ENCODE measurements at places on chromosomes 3 and 15.

DNA sequence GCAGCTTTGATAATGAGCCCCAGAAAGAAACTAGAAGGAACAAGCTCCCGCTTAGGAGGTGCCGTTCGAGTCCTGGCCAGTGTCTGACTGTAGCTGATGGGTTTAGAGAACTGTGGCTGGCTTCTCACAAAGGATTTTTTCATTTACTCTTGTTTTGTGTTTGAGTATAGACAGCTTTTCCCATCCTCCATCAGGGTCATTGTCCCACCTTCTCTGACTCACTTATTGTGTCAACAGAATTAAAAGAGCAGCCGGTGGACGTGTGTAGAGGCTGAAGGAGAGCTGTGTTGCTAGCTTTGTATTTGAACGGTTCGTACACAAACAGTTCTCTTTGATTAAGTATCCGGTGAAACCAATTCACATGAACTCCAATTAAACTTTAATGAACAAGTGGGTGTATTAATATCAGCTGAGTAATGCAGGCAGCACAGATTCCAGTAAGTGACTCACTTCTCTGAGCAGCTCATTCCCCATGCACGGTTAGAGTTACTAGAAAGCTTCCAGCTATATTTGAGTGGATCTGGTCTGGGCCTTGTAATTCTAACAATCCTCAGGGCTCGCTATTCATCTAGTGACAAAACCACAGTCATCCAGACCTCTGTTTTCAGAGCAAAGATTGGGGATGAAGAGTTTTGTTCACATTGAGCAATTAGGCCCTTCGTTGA, 141.0 kb downstream of the LPP start:
- no peak for DNase-seq

DNA sequence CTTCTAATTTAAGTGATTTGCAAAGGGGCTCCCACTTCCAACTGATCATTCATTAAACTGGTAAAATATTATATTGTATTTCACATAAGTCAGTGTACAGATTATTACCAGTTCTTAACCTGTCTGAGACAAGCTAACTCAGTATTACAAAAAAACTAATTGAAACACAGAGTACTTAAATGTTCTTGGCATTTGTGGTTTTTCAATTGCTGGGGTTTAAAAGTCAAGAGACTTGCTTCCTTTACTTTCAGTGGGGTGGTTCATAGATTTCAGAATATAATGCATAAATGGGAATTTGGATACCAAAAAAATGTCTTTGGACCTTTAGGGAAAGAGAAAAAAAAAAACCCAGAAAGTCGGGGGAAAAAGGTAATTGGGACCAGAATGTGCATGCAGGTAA, 85.0 kb downstream of the ATP10A start:
- no peak for DNase-seq

DNA sequence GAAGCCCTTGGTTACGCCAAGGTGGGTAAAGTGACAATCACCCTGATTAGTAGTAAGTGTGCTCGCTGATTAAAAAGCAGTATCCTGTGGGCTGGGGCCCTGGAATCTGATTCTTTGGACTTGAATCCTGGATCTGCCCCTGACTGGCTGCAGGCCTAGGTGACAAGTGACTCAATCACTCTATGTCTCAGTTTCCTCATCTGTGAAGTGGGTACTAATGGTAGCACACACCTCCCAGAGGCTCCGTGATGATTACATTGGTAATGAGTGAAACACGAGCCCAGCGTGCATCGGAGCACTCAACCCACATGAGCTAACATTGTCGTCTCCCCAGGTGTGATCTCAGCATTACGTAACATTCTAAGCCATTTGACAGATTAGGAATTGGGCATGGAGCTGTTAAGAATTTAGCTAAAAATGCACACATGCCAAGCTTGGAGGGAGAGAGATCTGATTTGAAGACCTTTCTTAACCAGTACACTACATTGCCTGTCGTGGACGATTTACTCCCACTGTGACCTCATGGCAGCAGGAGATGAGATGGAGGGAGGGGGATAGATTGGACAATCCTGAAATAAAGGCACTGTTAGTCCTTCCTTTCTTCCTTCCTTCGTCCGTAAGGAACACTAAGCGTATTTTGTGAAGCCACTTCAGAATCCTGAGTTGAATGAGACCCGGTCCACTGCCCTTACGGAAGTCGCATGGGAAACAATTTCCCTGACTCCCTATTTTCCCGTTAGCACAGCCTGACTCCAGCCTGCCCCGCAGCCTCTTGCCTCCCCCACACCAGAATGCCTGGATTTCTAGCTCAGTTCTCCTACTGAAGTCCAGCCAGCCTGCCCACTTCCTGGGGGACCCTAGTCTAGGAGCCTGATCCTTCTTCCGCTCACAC, 32.1 kb downstream of the MGLL start:
- DNase-seq, result no peak

DNA sequence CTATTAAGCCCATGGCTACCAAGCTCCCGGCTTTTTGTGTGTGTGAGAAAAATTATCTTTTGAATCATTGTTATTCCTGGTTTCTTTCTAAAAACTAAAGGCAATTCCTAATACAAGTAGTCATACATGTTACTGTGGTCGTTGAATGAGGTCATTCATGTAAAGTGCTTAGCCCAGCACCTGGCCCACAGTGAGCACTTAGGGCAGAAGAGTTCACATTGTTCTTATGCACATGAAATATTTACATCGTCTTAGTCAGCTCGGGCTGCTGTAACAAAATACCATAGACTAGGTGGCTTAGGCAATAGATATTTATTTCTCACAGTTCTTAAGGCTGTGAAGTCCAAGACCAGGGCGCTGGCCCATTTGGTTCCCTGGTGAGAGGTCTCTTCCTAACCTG, 216.1 kb downstream of the SHQ1 start:
- DNase-seq, result no peak

- no peak for DNase-seq
Observed at GRCh38 chr3:71031181-71031580, 552.3 kb downstream of the FOXP1 start.

- DNase-seq, result no peak
Observed at GRCh38 chr3:124246949-124247348, 255.0 kb upstream of the ROPN1 start.

DNA sequence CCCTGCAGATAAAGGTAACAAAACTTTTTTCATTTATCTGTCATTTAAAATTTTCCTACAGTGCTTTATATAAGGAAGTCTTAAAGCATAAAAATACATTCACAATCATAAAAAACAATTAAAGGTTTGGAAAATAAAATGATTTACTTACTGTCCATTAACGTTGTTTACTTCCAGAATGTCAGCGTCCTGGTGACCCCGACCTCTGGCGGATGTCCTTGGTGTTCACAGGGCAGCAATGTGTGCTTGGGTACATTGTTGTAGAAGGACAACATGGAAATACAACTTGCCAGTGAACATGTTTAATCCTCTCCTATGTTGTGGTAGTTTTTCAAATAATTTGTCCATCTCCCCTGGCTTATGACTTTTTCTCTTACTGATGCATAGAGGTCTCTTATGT, 168.8 kb upstream of the NDN start:
- no peak for DNase-seq

DNA sequence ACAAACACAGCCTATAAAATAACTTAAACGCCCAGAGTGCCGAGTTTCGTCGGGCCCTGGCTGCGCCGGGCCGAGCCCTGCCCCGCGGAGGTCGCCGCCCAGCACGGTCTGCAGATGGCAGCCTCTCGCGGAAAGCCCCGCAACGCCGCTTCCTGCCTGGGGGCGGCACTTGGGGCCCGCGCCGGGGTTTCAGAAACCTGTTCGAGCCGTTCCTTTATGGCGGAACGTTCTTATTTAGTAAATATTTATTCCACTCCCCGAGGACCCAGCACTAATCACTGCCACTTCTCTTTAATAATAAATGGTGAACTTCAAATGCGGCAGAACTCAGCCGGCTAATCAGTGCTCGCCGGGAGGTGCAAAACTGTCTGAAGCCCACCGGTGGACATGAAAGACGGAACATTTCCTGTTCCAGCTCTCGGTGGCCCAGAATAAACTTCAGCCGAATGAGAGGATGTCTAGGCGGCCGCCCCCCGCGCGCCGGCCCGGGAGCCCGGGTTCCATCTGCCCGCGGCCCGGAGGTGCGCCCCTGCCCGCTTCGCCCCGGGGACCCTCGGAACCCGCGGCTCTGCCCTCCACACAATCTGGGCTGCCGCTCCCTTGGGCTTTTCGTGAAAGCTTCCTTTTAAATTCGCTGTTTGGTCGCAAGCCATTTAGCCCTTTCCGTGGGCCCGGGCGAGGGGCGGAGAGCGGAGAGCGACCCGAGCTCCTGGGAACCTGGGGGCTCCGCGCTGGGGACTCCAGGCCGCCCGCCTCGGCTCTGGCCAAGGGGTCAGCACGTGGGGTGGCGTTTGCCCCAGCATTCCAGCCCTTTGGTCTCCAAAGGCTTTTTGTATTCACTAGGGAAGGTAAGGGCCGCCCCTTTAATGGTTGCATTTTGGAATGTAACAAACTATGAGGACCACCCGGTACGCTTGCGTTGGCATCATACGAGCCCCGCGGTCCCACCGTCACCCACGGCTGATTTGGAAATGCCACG, 110.8 kb upstream of the ATP11B start:
- DNase-seq, result peak; percentile 54

GRCh38 chr15:71231758-71232157, 116.5 kb downstream of the THSD4 start:
- no peak for DNase-seq

DNA sequence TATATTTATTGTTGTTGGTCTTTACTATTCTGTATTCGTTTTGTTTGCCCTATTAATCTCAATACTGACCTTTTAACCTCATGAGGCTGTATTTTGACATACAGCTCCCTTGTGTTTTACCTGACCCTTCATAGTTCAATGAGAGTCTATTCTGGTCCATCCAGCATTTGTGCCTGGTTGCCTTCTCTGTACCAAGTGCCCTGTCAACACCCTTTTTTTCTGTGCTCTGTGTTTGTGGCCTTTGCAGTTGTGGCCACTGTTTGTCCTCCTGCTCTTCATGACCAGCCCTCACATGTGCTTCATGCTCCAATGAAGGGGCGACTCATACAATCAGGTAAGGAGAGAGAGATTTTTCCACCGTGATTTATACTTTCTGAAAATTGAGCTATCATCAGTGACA, 368.2 kb downstream of the IL20RB start:
- DNase-seq, result no peak

DNA sequence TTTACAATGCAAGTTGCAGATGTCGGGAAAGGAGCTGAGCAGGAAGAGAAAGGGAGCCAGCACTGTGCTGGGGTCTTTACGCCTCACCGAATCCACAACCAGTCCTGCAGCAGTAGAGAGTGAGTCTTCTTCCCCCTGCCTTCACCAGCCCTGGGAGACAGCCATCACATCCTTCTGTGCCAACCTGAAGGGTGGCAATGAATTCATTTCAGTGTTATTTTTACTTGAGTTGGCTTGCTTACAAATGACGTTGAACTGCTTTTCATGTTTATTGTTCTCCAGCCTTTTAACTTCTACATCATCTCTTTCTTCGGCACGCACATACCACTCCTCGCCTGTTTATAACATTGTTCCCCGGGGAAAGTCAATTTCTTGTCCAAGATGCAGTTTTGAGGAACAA, 77.1 kb downstream of the TRIM42 start:
- DNase-seq, result no peak

- DNase-seq, result no peak
Observed at GRCh38 chr3:115698851-115699591, 75.7 kb downstream of the GAP43 start.

GRCh38 chr3:34377961-34378360, 579.5 kb downstream of the PDCD6IP start:
- DNase-seq, result no peak

DNA sequence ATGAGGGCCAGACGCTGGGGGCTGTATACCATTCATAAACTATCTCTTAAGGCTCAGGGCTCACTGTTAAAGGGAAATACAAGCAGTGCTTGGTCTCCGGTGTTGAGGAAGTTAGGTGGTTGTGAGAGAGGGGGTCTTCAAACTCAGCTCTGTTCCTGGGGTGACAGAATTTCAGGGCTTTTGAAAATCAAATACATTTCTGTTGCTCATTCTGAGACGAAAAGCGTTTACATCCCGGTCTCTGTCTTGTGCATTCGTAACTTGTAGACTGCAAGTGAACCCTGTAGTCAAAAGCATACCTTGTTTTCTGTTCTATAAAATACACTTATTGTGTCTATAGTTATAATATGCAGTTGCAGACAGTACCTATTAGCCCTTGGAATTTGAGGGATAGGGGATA, 1.7 kb downstream of the SLCO3A1 start:
- no peak for DNase-seq

- no peak for DNase-seq
Observed at GRCh38 chr15:58462973-58463663, 31.3 kb downstream of the LIPC start.

GRCh38 chr3:45878124-45878523, 8.2 kb upstream of the CCR9 start:
- DNase-seq, result no peak

DNA sequence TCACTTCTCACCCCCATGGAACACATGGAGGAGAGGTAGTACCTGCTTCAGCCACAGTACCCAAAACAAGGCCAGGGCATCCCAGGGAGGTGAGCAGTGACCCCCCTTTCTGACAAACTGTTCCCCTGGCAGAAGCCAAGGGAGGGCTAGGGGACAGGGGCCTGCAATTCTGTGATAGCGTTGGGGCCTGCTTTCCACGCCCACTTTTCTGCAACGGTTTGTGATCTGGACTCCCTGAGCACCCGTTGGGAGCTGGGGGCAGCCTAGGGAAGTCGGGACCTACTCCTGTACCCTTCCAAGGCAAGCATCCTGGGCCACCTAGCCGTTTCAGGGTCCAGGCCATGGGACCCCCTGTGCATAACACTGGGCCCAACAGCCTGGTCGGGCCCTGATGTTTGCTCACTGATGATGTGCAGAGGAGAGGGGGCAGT, 996 bp upstream of the DNAJA4 start:
- no peak for DNase-seq

GRCh38 chr3:20125289-20125688, 60.7 kb downstream of the SGO1 start:
- no peak for DNase-seq

GRCh38 chr3:110813541-110813940, 258.1 kb upstream of the NECTIN3 start:
- DNase-seq, result no peak

DNA sequence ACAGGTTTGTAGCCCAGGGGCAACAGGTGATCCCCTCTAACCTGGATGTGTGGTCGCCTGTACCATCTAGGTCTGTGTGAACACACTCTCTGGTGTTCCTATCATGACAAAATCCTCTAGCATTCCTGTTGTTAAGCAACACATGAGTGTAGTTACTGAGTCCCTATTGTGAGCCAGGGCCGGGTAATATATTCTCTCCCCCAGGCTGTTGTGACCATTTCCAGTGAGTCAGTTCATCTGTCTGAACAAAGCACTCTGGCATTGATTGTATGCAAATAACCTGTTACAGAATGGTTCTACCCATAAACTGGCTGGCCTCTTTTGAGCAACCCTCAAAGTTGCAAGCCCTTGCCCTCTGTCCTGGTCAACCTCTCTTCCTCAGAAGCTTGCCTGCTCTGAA, 2.6 kb upstream of the FLNB start:
- DNase-seq, result no peak

DNA sequence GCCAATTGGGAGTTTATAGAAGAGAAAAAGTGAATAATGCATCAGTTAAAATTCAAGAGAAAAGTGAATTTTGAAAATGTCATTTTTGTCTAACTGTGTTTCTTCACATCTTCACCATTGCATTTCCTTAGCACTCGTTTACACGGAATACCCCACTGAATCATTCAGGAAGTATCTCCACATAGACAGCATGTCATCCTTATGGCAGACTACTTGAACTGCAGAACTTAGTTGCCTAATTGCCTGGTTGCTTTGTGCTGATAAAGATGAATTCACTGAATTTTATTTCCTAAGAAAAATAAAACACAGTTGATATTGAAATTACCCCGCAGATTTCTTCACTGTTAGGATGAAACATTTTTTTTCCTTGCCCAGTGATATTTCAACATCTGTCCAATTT, 627.1 kb downstream of the ROBO1 start:
- no peak for DNase-seq

GRCh38 chr3:134426660-134427181, 52.5 kb upstream of the AMOTL2 start:
- no peak for DNase-seq

All from CD4-positive, alpha-beta T cell treated with Interleukin-6 for 4 hours (primary cell).